ENCODE measurements at places on chromosomes 3 and 15. TPM values are rescaled to one million over a fixed set of nuclear protein-coding genes. Genes with fewer than 3 reads are reported as not detected.

GRCh38 chr15:80992441-80992840, 2.8 kb upstream of the MESD start:
- DNase-seq: no peak

- DNase-seq: no peak
Measured at GRCh38 chr3:81585056-81585455, 176.4 kb downstream of the GBE1 start.

The DPPA2 gene
- 9.3 TPM for total RNA-seq

- DNase-seq: no peak
Measured at GRCh38 chr15:82556315-82557035, 16.2 kb upstream of the RPS17 start.

- DNase-seq: peak; percentile 32
Measured at GRCh38 chr3:142243134-142243533, 17.7 kb upstream of the GK5 start.

DNA sequence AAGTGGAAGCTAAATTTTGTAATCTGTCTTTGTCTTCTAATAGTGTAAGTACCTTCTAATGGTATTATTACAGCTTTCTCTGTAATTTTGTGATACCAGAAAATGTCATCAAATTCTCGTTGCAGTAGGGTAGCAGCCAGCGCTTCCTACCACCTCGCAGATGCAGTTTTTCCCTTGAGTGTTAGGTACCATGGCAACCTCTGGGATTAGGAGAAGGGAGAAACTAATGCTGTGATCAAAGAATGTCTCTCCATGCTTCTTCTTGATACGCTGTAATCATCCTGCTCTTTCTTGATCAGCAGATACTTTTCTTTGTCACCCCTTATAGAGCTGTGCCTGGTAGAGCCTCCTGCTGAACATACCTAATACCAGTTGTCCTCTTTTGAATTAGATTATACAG, 27.7 kb downstream of the SRP14 start:
- no peak for DNase-seq

DNA sequence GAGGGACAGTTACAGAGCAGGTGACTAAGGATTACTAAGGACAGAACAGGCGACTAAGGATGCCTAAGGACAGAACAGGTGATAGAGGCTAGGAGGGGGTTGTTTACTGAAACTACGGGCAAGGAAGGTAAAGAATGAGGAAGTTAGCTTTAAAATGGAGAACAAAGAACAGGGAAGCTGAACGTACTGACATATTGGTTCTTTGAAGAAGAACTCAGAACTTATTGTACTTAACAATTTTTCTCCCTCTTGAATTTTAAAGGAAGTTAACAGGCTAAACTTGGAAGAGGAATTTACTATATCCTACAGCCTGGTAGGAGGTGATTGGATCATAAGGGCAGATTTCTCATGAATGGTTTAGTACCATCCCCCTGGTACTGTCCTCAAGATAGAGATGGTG, 290.2 kb downstream of the SHQ1 start:
- DNase-seq: no peak

GRCh38 chr3:4693620-4694019, 200.5 kb downstream of the ITPR1 start:
- DNase-seq: no peak

The PATL2 gene
- total RNA-seq: 0.35 TPM

The PRR20G gene
- total RNA-seq: not detected

GRCh38 chr3:113714702-113715101, 18.3 kb upstream of the USF3 start:
- no peak for DNase-seq

The IL5RA gene
- total RNA-seq: not detected

The ARNT2 gene
- total RNA-seq: 11.6 TPM

The POLG gene
- 74.1 TPM for total RNA-seq

DNA sequence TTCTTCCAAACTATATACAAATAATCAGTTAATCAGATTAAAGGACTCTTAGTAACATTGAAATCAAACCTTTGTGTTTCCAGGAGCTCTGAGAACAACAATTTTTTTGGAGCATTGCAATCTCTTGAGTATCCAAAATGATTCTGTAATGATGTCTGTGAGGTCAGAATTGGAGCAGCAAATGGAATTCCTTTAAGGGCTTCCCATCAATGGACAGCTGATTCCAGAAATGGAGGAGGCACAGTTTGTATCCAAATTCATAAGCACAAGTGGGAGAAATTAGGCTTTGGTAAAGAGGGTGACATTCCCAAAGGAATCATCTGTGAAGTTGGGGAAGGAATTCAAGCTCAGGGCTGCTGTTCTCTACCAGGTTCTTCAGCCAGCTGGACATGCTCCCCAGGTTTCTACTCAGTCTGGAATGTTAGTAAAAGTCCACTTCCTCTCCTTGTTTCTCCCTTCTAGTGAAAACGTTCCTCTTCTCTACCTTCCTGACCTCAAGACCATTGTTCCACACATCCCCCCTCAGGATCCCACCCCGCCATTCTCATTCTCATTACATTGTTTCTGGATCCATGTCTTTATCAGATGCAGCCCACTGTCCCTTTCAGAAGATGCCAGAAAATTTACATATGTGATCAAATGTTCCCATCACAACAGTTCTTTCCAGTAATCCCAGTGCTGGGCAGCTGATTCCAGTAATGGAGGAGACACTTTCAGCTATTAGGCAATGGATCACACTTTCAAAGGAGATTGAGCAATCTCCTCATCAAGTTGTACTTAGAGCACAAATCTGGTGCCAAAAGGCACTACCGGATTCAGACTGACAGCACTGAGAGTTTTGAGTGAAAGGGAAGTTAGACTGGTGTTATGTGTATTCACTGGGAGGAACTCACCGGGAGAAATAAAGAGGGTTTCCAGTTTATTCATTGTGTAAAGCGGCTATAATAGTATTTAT, 391.3 kb upstream of the TPRG1 start:
- DNase-seq: no peak

DNA sequence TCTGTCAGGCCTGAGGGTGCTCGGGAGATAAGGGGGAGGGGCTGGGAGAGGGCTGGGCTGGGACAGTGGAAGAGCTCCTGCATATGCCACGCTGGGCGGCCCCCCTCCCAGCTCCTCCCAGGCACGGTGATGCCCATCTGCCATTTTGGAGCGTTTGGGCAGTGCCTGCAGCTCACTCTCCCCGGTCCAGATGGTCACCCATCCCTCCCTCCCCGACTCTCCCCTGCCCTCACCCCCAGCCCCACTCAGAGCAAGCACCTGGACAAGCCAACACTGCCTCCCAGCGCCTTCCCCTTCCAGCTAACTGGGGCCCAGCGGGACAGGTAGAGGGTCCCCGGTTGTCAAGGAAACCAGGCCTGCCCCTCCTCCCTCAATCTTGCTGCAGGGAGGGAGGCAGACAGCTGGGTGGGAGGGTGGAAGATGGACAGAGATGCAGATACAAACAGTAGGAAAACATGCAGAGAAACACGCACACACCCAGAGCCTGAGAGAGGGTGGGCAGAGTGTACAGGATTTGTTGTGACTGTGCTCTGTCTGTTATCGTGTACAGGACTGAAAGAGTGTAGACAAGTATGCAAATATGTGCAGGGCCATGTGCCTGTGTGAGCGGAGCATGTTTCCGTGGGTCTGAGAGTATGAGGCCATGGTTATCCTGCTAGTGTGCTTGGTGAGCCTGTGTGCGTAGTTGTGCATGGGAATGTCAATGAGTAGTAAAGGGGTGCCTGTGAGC, 17.5 kb upstream of the CORO2B start:
- DNase-seq: no peak

DNA sequence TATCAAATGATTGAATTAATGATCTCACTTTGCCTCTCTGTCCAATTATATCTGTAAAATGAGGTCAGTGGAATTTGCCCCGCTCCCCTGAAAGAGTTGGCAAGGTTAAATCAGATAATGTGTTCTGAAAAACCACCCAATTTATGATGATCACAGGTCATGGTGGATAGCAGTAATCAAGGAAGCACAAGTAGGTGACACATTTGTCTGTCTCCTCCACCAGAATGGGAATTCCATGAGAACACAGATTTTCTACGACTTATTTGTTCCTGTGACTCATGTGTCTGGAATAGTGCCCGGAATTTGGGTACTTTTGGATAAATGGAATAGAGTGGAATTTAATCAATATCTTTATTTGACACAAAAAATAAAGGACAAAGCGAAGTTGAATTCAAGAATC, 220.9 kb upstream of the SUCLG2 start:
- no peak for DNase-seq

GRCh38 chr3:117019082-117019713, 309.6 kb downstream of the TUSC7 start:
- DNase-seq: peak; percentile 91

DNA sequence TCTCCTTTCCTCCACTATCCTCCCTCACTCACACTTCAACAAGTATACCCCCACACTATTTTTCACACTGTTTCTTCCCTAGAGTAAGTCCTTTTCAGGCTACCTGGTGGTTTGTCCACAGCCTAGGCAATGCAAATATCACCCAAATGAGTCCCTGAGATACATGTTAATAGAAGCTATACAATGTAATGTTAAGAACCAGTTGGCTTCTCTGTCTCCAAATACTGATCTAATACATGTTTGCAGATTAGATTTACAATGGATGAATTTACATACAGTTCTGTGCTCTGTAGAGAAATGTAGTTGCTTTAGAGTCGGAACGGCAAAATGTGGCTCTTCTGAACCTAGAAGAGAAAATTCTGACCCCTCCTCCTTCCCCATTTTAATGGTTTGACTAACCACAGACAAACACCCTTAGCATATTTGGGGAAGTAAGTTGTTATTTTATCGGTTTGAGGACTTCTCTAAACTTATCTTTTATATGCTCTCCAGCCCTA, 63.6 kb upstream of the MBNL1 start:
- DNase-seq: no peak

The TMCO5A gene
- total RNA-seq: not detected

The CAMK2N2 gene
- 1.5 TPM for total RNA-seq

The HHLA2 gene
- total RNA-seq: not detected

GRCh38 chr15:71232411-71232810, 117.1 kb downstream of the THSD4 start:
- no peak for DNase-seq

DNA sequence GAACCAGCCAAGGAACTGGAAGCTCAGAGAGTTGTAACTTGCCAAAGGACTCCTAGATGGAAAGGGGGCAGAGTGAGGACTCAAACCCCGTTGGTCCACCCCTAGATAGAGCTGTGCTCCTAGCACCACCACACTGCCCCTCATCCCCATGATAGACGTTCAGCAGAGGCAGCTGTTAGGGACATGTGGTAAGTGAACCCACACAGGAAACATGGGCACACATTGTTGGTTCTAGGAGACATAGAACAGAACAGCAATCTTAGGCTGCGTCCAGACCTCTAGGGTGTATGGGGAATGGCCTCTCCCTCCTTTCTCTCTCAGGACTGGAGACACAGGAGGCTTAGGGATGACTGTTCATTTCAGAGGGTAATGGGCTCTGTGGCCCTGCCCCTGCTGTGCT, 102.7 kb downstream of the ANP32A start:
- DNase-seq: no peak

DNA sequence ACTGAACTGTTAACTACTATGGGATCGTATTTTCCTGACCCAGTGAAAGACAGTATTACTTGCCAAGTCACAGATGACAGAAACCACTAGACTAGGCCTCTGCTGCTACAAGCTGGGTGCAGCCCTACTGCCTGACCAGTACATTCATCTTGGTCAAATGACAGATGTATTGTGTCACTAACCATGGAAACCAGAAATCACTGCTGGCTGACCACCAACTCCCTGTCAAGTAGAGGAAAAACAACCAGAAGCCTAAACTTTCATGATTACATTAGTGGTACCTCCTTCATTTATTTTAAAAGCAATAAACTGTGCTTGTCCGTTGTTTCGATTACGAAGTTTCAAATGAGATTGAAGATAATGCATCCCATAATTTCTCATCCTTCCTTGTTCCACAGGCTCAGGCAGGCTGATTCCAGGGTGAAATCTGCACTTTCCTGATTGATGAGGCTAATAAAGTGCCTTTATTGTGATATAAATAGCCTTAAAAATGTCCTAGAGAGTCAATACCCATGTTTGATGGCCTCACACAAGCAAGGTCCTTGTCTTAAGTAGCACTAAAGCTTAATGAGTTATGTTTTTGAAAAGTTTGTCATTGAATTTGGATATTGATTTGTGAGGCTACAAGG, 309.7 kb downstream of the LSAMP start:
- no peak for DNase-seq

GRCh38 chr15:57718309-57718708, 11.8 kb downstream of the POLR2M start:
- DNase-seq: no peak

DNA sequence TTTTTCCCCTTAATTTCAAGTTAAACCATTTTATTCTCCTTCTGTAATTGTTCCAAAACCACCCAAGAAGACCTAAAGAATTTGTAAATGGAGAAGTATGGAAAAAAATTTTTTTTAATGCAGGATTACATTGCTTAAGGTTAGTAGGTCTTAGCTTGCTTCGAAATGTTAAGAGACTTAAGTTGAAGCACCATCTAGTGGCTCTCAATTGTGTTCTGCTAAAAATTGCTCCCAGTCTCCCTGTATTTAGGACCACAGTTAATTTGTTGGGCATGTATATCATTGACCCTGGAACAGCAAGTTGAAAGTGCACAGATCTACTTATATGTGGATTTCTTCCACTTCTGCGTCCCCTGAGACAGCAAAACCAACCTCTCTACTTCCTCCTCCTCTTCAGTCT, 32.4 kb downstream of the CD200R1L start:
- peak; percentile 57 for DNase-seq

DNA sequence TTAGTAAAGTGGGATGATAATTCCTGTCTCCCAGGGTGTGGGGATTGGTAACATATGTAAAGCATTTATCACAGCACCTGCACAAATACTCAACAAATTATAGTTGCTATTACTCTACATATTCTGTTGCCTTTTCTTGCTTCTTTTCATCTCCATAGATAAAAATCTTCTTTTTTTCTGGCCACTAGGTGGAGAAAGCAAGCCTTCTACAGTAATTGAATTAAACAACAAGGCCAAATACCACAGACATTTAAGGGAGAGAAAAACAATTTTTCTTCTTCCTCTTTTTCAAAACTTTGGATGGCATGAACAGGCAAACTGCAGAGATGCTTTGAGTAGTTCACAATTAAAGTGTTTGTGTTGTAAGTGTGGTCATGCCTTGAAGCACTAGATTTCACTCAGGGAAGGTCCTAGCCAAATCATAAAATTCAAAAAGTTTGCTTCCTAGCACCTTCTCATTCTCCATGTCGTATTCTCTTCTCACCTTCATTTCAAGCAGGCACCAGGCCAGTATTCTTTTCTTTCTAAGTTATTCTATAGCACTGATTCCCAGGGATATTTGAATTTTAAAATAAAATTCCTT, 493.4 kb upstream of the TGFBR2 start:
- DNase-seq: peak; percentile 71

GRCh38 chr3:122948408-122948807, 79.2 kb downstream of the SEMA5B start:
- peak; percentile 49 for DNase-seq

The REC114 gene
- total RNA-seq: not detected
